CD4-positive, alpha-beta T cell treated with Interleukin-1 beta for 1 hour (primary cell): ENCODE measurements at places on chromosomes 6 and 20.

- DNase-seq = peak; percentile 79
Observed at GRCh38 chr6:106519460-106520394, 109.6 kb downstream of the RTN4IP1 start.

DNA sequence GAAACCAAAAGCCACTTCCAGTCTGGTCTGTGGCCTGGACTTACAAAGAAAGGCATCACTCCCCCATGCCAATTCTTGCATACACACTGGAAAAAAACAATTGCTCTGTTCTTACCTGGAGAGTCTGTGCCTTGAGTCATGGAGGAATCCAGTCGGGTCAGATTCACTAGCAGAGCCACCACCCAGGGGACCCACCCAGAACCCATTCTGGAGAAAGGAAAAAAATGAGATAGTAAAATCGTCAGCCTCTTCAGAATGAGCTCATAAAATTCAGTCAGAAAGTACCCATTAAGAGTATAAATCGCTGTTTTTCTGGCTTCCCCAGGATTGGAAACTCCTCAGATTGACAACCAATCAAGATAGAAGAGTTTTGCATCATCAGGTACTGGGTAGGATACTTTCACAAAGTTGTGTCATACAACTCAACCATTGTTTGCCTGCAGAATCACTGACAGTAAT is at the start of gene HLA-DOB:
HLA-DOB (minus strand) TSS at position 257 of the 459 bp plus-strand sequence; CDS start at position 206, 51 bp downstream.
- DNase-seq = no peak

GRCh38 chr6:87504441-87504840 is 31.7 kb downstream of the SLC35A1 start:
- no peak for DNase-seq

- no peak for DNase-seq
Observed at GRCh38 chr6:163438298-163438939, 23.9 kb downstream of the QKI start.

DNA sequence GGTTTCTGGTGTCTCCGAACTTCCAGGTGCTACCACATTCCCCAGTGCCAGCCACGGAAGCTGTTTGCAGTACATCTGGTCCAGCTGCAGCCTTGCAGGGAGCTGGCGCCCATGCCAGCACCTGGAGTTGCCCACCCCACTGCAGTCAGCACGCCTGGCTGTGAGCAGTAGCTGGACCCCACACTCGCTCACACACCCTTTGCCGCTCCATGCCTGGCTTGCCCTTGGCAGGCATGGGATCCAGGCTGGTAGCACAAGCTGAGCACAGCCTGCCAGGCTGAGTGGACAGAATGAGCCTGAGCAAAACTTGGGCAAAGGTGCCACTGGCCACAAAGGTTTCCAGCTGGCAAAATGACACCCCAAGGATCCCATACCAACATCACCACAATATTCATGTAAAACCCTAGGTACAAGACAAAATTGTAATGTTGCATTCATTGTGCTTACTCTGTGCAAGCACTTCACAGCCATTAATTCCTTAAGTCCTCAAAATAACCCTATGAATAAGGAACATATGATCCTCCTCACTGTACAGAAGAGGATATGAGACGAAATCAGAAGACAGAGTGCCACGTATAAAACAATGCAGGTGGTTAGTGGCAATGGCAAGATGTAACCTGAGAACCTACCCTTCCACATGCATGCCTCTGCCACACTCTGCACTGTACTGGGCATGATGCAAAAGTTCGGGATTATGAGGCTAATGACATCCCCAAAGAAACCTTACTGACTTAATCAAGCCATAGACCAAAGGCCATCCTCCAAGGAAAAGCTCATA is 18.3 kb downstream of the KIF16B start:
- DNase-seq = no peak

DNA sequence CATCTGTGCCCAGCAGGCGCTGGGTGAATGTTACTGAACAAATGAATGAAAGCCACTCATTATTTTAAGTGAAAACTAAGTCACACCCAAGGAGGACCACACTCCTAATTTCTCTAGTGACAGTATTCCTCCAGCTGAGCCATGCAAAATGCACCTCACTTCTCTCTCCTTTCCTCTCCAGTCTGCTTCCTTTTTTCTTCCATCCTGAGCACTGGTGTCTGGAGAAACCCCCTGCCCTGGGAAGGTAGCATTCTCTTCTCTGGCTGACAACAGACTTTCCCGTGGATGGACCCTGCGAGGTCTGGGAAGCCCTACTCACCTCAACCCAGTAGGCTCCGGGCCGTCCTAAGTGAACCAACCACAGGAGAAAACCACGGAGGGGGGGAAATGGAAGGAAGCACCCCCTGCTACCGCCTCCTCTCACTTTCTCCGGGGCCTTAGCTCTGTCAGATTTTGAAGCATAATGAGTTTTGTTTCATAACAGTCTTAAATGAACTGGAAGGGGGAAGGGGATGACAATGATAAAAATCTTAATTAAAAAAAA is 22.6 kb downstream of the TRERF1 start:
- no peak for DNase-seq
